CD4-positive, alpha-beta memory T cell (primary cell): ENCODE measurements at places on chromosomes 6 and 20.

DNA sequence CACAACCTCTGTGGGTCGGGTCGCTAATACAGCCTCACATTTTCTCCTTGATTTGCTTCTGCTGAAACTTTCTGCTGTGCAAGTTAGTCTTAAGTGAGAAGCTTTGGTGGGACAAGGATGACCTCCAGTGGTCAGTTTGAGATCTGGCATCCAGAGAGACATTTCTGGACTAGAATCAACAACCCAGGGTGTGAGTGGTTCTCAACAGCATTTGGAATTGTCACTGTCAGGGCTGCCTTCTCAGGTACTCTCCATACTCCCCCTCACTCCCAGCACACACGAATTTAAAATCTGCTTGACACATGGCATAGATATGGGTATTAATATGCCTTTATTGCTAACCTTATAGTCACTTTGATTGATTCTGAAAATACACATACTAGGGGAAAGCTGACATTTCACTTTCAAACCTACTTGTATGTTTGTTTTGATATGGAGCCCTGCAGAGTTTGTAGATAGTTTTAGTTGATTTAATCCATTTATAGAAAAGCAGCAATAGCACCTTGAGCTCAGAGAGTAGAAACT is 13.2 kb downstream of the OTOR start:
- peak; percentile 48 for DNase-seq

- no peak for DNase-seq
Measured at GRCh38 chr6:25875563-25875905, 1.5 kb upstream of the SLC17A3 start.

DNA sequence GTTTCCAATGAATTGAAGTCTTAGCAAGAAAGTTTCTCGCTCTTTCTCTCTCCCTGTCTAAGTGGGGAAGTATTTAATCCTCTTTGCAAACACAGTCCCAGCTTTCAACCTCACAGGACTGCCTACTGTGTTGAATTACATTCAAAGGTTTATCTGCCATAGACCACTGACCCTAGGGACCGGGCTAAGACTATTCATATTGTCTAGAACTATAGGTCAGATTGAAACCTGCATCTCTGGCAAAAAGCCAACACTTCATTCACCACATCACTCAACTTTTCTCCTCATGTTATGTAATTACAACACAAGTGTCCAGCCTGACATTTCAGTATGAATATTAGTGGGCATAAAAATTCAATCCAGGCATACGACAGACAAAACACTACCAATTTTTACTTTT is 314.7 kb upstream of the RSPO3 start:
- DNase-seq, result no peak

- DNase-seq, result no peak
Measured at GRCh38 chr20:21386111-21386510, 11.2 kb downstream of the NKX2-4 start.

GRCh38 chr6:160275511-160276003 is 16.9 kb upstream of the SLC22A2 start:
- DNase-seq, result no peak

GRCh38 chr6:25122622-25123237 is 156.4 kb upstream of the CARMIL1 start:
- no peak for DNase-seq

- DNase-seq, result no peak
Measured at GRCh38 chr6:1619673-1620503, 10.2 kb downstream of the FOXC1 start.

DNA sequence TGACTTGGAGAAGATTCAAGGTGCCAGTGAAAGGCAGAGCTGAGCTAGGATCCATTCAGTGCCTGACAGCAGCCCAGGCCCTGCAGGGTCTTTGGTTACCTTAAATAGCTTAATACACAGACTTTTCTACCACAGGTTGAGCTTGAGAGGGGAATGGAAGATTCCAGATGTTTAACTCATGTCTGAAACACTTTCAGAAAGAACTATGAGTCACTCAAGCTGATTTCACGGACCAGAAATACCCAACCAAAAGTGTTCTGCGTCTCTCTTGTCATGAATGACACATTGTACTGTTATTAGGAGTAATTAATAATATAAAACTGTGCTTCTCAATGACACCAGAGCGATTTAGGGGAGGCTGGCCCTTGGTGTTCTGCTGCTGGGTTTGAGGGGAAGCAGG is 6.4 kb upstream of the PMEPA1 start:
- DNase-seq, result no peak

GRCh38 chr20:35206802-35207201 is 19.7 kb upstream of the MMP24 start:
- no peak for DNase-seq

- no peak for DNase-seq
Measured at GRCh38 chr6:138497286-138497685, 2.0 kb downstream of the NHSL1 start.

- DNase-seq, result no peak
Measured at GRCh38 chr6:55882718-55883569, 7.6 kb upstream of the BMP5 start.

GRCh38 chr6:140567466-140567865 is 1193.0 kb upstream of the CITED2 start:
- DNase-seq, result no peak

- no peak for DNase-seq
Measured at GRCh38 chr20:10313215-10313614, 94.6 kb downstream of the SNAP25 start.

DNA sequence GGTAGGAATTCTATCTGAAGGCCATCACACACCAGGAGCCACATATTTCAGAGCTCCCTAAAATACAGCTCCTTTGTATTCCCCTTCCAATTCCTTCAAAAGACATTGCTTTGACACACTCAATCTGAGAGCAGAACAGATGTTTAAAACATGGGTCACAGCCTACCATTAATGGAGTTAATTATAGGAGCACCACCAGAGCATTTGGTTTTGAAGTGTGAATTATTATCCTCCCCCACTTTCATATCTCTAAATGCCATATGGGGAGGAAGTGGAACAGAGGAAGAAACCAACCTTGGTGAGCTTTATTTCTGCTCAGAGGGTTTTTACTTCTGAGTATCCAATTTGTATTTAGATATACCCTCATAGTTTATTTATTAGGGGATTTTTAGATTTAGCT is 50.7 kb upstream of the TNFRSF21 start:
- no peak for DNase-seq

DNA sequence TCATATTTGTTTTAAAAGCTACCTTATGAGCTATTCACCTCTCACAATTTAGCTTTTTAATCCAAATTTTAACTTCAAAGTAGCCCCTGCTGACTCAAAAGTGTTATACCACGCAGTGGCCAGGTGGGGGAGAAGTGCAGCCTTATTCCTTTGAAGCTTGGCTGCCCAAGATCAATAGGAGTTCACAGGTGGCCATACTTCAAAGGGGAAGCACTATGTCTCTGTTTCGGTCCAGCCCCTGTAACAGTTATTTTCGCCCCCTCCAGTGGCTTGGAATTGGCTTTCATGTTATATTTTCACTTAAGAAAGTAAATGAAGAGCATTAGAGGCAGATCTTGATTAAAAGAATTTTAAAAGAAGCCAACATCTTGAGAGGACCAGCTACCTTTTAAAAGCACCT is 608.4 kb downstream of the EPHA7 start:
- DNase-seq, result no peak

DNA sequence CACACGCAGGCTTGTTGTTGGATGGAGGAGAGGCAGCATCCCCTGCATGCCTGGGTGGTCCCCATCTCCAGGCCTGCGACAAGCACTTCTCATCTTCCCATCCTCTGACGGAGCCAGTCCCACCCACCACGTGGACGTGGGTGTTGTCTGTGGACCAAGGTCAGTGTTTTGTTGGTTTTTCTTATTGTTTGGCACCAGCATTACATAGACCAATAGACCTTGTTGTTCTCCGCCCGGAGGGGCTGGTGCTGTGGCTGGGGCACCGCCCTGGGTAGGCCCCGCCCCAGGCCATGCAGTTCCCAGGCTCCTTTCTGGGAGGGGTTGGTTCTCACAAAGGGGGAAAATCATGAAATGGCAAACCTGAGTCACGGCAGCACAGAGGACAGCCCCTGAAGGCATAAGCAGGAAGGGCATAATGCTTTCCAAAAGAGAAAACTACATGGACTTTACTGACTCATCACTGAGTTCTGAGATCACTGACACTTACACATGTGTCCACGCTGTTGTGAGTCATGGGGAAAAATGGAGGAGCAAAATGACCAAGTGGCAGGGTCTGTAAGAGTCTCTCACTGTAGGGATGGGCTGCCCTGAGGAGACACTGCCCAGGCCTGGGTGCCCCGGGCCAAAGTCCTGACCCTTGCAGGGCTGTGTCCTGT is 90.8 kb downstream of the THBS2 start:
- no peak for DNase-seq

DNA sequence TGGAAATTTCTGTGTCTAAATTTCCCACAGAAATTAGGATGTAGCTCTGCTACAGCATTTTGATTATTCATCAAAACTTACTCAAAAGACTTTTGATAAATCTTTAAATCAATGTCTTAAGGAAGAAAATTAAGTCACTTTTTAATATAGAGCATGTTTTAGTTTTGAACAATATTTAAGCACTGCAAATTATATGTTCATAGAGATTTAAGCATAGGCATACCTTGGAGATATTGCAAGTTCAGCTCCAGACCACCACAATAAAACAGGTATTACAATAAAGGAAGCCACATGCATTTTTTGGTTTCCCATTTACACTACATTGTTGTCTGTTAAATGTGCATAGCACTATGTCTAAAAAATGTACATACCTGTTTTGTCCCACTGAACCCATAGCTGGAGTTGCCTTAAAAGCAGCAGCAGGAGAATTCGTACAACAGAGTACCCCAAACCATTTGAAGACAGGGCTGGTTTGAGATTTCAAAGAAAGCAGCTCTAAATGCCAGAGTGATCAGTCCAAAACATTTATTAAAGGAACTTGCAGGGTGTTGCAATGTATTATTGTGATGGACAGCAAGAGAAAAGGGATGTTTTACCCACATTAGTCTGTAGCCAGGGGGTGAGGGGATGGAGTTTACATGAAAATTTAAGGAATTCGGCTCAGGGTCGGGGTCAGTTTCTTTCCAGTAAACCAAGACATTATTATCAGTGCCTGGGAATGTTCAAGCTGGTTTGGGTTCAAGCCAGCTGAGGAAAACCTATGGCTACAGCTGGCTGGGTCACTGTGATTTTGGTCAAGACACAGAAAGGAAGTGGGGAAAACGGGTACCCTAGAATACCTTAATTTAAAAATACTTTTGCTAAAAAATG is 6.3 kb upstream of the LOC128125822 start:
- no peak for DNase-seq

GRCh38 chr20:20827992-20828597 is 115.7 kb upstream of the RALGAPA2 start:
- DNase-seq, result no peak

- DNase-seq, result no peak
Measured at GRCh38 chr6:113741651-113742050, 115.5 kb upstream of the MARCKS start.

DNA sequence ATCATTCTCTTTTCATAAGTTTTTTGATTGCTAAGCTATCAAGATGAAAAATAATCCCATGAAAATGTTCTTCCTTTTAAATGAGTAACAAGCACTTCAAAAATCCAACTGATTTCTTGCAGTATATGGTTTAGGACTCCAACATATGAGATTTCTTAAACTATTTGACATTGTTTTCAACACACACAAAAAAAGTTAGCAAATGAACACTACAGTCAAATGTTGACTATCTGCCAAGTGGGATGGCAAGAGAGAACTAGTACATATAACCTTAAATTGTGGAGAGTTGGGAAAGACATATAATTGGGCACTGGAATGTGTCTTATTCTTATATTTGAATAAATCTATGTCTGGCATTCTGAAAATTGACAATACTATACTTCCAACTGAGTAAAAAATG is 15.6 kb downstream of the COL21A1 start:
- DNase-seq, result no peak

DNA sequence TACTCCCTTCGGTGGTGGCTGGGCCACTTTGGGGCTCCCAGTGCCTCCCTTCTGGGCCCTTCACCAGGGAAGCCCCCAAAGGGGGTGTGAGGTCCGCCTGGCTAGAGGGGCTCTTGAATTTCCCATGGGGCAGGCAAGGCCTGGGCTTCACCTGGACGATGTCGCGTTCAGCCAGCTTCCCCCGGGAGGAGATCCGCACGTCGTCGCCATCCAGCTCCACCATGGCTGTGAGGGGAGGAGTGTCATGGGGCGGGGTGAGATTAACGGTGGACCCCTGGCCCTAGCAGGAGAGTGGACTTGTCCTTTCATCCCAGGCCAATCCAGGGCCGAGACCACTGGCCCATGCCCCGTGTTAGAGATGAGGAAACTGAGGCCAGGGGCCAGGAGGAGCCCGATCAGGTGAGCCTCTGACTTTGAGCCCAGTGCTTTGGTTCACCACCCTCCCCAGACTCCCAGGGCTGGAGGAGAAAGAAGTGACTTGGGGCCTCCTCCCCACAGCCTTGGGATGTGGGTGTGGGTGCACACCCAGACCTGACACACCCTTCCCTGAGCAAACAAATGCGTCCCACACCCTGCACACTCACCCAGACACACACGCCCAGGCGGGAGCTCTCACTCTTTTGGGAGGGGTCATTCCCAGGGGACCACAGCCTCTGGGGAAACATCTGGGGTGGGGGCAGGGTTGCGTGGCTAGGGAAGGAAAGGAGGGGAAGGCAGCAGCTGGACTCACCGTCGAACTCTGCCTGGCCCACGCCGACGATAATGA is 46.1 kb downstream of the RAB44 start:
- no peak for DNase-seq

DNA sequence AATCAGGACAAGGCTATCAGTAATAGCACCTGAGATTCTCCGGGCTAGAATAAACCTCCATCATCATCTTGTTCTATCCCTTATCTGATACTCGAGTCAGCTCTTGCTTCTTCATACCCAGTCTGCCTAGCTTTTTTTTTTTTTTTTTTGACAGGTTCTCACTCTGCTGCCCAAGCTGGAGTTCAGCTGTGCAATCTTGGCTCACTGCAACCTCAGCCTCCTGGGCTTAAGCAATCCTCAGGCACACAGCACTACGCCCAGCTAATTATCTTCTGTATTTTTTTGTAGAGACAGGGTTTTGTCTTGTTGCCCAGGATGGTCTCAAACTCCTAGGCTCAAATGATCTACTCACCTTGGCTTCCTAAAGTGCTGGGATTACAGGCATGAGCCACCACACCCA is 19.5 kb downstream of the SRSF6 start:
- no peak for DNase-seq

GRCh38 chr20:20741087-20742045 is 28.9 kb upstream of the RALGAPA2 start:
- DNase-seq, result no peak

GRCh38 chr6:152598421-152598820 is 38.7 kb downstream of the SYNE1 start:
- DNase-seq, result no peak

DNA sequence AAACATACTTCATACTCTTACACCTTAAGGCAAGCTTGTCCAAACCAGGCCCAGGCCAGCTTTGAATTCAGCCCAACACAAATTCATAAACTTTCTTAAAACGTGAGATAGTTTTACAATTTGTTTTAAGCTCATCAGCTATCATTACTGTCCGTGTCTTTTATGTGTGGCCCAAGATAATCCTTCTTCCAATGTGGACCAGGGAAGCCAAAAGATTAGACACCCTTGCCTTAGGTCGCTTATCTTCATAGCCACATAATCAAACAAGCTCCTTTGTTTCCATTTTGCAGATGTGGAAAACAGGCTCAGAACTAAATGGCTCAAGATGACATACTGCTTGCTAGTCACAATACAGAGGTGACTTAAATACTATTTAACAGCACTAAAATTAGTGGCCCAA is 6.0 kb downstream of the SALL4 start:
- no peak for DNase-seq
